NCI-H774 (cell line): ENCODE measurements at places on chromosomes 12 and 14.

DNA sequence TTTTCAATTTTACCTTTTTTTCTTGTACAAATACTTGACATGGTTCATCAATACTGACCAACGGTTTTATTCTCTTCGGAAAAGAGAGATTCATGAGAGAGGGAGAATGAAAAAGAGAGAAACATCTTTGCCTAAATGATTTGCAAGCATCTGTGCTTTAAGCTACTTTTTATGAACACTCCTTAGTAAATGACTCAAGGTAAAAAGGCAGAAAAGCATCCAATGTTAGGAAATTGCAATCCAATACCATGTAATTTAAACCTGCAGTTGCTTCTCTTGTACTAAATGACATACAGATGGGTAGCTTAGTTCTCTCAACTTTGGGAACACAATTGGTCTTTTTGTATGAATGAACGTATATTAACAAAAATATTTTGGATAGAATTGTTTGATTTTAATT lies 46.1 kb downstream of the MSRB3 start:
- DNase-seq, result no peak

GRCh38 chr14:36238666-36239363 lies 62.3 kb upstream of the PTCSC3 start:
- no peak for DNase-seq

GRCh38 chr12:57895389-57896114 lies 45.8 kb upstream of the ATP23 start:
- no peak for DNase-seq

GRCh38 chr14:68401855-68402254 lies 391.0 kb downstream of the ZFP36L1 start:
- no peak for DNase-seq

DNA sequence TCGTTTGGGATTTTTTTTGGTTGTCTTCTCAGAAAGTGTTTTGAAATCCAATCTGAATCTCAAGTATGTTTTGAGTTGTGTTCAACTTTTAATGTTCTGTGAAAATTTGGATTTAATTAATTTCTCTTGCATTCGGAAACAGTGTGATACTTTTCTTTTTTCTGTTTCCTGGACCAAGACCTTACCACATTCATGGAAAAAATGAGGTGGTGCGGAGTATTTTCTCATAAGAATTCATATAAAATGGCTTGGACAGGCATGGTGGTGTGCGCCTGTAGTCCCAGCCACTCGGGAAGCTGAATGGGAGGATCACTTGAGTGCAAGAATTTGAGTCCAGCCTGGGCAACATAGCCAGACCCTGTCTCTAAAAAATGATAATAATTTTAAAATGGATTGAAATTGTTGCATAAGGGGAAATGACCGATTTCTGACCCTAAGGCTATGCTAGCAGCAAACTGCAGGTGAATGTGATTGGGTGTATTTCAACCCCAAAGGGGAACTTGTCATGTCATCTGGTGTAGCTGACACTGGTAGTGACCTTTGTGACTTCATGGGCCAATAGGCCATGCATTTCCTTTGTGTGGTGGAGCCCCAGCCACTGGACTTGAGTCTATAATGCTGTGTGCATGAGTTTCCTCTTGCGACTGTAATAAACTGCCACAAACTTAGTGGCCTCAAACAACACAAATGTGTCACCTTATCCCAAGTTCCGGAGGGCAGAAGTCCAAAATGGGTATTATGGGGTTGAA lies 123.5 kb upstream of the RFLNA start:
- no peak for DNase-seq

DNA sequence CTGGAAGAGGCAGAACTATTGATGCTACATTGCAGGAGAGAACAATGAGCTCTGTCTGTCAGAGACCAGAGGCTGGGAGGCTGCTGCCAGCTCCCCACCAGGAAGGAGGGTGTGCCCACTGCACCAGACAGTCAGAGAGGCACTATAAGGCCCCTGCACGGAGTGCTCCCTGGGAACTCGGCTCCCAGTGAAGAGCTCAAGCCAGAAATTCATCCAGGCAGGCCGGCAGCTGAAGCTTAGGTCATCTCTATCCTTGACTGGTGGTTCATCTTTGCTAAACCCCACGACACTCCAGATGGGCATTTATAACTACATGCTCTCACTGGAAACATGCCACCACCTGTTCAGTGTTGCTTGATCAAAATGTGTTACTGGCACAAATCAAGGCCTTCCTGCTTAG lies 65.1 kb upstream of the GPATCH2L start:
- no peak for DNase-seq
